Stimulated activated CD8-positive, alpha-beta memory T cell treated with anti-CD3 and anti-CD28 coated beads, Interleukin-4, amount 100 ng/mL, for 48 hours (primary cell): ENCODE measurements at places on chromosomes 2 and 18.

- DNase-seq: no peak
Measured at GRCh38 chr2:109206569-109207146, 77.7 kb downstream of the SH3RF3 start.

GRCh38 chr2:31049916-31050588, 88.2 kb downstream of the GALNT14 start:
- no peak for DNase-seq

- no peak for DNase-seq
Measured at GRCh38 chr2:203659331-203660049, 46.9 kb upstream of the CD28 start.

DNA sequence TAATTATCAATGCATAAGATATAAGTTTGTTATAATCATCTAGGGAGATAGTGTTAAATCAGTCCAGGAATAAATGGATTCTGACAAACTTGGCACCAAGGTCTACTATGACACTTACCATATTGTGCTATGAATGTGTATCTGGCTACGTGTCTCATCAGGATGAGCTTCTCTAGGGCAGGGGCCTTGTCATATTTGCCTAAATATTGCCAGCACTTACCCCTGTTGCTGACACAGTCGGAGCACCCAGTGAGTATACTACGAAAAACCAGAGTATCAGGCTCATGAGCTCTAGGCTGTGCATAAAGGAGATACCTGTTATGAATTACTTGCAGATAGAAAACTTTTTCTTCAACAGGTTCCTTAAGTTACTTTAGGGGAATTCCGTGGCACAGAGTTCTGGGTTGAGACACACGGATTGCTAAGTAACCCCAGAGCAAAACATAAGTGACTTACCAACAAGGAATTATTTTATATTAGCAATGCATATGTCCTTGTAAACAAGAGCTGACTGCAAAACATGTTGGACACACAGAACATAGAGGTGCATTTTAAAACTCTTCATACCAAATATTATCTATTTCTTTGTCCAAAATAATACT, 7.7 kb upstream of the TTC39C start:
- no peak for DNase-seq

DNA sequence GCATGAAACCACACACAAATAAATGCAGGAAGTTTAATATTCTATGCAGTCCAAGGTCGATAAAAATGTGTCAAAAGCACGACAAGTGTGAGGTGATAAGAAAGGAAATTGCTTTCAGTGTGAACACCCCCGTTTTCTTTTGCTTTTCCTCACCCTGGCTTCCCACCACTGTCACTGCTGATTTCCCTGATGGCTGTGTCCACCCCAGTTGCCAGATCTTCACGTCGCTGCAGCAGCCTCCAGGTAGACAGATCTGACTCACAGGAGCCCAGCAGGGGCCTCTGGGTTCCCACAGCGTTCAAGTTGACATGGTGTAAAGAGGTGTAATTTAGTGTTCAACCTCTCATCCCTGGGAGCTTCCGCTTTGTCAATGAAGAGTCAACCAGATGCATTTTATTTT, 128.0 kb upstream of the TACR1 start:
- DNase-seq: no peak

GRCh38 chr2:85959826-85960225, 71.0 kb upstream of the ST3GAL5 start:
- no peak for DNase-seq

- no peak for DNase-seq
Measured at GRCh38 chr18:49784427-49785185, 28.7 kb downstream of the ACAA2 start.

DNA sequence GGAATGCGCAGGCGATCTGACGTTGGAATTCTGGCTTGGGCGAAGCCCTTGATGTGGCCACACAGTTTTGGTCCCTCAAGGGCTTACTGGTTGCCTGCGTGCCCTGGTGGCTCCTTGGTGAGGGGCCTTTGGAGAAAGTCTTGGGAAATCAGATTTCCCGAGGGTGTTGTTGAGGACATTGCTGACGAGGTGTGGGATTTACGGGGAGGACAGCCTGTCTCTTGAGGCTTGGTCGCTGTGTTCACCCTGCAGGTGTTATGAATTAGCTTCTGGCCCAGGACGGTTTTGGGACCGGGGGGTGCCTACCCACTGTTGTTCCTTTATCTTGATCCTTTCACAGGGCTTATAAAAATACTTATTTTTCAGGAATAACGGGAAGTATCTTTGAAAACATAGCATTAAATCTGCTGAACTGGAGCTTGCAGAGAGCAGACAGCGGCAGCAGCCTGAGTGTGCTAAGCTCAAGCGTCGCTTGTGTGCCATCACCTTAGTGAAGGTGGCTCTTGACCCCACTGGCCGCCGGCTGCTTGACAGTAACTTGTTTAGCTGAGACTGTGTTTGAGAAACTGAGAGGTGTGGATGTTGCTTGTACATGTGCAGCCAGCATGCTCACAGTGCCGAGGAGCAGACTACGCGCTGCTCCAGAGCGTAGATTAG, 4.2 kb downstream of the CTDP1 start:
- no peak for DNase-seq

DNA sequence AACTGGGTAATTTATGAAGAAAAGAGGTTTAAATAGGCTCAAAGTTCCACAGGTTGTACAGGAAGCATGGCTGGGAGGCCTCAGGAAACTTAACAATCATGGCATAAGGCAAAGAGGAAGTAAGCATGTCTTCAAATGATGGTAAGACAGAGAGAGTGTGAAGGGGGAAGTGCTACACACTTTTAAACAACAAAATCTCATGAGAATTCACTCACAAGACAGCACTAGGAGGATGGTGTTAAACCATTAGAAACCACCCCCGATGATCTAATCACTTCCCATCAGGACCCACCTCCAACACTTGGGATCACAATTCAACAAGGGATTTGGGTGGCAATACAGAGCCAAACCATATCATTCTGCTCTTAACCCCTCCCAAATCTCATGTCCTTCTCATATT, 34.9 kb downstream of the CFAP210 start:
- DNase-seq: no peak

GRCh38 chr18:55220523-55220922, 261.3 kb upstream of the CCDC68 start:
- DNase-seq: no peak

DNA sequence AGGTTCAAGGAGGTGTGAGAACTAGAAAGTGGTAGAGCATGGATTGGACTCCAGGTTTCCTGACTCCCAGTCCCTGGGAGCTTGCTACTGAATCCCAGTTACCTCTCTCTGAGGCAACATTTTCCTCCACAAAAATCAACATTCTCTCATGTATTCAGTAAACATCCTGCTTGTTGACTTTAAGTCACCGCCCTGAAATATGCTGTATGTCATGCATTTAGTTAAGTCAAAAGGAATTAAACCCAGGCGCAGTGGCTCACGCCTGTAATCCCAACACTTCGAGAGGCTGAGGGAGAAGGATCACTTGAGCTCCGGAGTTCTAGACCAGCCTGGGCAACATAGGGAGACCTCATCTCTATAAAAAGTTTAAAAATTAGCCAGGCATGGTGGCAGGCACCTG, 3.8 kb downstream of the MATN3 start:
- no peak for DNase-seq

- no peak for DNase-seq
Measured at GRCh38 chr2:148555622-148556294, 88.8 kb upstream of the EPC2 start.

- no peak for DNase-seq
Measured at GRCh38 chr2:25419678-25420242, 78.0 kb upstream of the DNMT3A start.

GRCh38 chr18:33239298-33239697, 201.2 kb downstream of the CCDC178 start:
- no peak for DNase-seq

DNA sequence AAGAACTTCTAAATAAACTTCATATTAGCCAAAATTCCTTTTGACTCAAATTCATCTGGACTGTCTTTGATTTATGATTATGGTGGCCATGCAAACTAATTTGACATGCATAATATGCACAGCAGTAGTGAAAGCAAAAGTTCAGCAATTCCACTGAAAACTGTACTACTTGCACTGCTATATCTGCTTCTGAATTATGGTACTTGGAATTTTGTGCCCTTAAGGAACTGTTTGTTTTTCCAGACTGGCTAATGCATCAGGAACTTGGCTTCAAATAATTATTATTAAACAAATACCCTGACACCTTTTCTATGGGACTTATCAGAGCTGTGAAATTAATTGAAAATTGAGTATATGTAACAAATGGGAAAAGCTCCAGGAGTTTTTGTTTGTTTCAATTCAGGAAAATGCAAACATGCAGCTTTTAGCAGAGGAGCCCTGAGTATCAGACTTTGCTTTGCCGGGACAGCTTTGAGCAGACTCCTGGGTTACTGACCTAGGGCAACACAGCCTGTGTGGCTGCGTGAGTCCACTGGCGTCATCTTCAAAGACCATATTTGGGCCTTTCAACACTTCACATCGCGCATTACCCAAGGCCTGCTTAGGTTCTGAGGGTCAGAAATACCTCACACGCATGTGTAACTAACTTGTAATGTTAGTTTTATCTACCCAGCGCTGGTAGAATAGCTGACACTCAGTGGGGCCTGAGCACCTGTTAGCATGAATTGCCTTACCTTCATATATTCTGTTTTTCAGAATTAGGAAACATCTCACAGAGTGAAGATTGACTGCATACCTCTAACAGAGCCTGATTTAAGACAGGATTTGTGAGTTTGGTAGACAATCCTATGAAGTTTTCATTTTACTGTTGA, 35.4 kb downstream of the CFAP221 start:
- no peak for DNase-seq

- DNase-seq: no peak
Measured at GRCh38 chr2:240597054-240597418, 10.5 kb downstream of the CAPN10 start.

DNA sequence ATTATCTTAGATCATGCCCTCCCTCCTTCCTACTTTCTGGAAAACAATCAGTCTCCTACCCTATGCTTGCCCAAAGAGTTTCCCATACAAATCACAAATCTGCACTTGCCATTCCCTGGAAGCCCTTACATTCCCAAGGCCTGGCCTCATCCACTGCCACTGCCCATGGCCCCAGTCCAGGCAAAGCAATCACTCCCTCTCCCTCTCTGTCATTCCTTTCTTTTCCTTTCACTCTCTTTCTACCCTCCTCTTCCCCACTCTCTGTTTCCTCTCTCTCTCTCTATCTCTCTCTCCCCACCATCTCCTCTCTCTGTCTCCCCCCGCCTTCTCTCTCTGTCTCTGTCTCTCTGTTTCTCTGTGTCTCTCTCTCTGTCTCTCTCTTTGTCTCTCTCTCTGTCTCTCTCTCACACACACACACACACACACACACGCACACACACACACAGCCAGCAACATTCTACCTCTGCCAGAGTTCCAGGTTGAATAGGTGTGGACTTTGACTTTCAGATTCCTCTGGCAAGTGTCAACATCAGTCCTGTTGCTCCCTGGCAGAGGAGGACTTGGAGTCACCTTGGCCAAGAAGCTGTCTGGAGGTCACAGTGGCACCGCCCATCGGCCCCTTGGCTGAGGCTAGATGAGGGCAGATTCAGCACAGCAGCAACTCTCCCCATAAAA, 43.7 kb upstream of the NAT8 start:
- DNase-seq: no peak

- no peak for DNase-seq
Measured at GRCh38 chr2:158903711-158904405, 64.6 kb upstream of the TANC1 start.

- no peak for DNase-seq
Measured at GRCh38 chr2:27313882-27314645, 5.8 kb upstream of the UCN start.

- no peak for DNase-seq
Measured at GRCh38 chr2:241774419-241775222, 2.0 kb upstream of the GAL3ST2 start.

DNA sequence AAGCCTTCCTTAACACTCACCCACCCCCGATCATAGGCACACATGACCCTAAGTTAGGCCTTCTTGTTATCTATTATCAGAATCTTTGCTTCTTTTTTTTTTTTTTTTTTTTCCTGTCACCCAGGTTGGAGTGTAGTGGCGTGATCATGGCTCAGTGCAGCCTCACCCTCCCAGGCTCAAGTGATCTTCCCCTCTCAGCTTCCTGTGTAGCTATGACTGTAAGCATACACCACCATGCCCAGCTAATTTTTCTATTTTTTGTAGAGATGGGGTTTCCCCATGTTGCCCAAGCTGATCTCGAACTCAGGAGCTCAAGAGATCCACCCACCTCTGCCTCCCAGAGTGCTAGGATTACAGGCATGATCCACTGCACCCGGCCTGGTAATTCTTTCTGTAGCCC, 328.7 kb downstream of the NR4A2 start:
- DNase-seq: no peak

DNA sequence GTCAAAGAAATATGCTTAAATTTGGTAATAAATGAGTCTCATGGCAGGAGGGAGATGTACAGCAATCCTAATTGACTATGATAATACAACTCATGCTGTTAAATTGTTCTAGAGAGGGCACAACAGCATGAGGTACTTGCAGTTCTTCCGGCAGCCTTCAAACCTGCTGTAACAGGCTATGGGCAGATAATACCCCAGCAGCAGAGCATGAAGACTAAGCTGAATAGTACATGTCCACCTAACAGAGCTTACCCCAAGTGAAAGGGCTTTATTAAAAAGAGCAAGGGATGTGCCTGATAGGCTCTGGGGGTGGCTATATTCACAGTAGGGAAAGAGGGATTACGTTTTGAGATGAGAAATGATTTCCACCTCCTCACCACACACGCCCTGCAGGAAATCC, 28.9 kb downstream of the MRO start:
- DNase-seq: no peak
